ENCODE measurements at places on chromosomes 6 and 20.

GRCh38 chr6:21604081-21604480 is 10.5 kb downstream of the SOX4 start:
- DNase-seq: no peak

GRCh38 chr6:96811136-96811535 is 26.1 kb downstream of the GPR63 start:
- no peak for DNase-seq

DNA sequence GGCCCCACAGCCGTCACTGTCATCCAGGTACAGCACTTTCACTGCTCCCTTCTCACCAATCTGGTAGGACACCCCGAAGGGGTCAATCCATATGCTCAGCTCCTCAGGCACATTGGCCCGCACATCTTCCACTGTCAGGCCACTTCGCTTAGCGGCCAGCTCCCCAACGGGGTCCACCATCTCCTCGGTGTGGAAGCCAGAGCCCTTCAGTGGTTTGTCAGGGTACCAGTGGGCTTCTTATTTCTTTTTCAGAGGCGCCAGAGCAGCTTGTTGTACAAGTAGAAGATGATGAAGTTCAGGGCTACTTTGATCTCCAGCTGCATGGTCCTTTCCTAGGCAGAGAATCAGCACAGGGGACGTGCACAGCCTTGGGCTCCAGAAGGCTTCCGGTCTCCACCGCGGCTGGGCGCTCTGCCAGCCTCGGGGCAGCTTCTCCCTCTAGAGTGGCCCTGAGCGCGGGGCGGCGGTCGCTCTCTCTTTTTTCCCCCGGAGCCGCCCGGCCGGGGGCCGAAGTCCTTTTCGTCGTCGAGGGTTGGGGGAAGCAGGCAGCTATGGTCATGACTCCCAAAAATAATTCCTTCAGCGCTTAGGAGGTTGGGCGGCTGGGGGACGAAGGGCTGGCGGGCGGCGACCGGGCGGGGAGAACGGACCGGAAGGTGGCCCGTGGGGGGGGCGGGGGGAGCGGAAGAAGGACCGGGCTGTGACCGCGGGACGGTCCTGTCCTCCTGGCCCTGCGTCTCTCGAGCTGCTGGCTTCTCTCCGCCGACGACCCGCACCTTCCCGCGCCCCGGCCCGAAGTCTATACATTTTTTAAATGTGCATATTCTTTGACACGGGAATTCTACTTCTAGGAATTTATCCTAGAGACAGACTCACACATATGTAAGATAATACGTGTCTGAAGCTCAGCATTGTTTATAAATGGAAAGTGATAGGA is 6.5 kb upstream of the ZSCAN9 start:
- no peak for DNase-seq

DNA sequence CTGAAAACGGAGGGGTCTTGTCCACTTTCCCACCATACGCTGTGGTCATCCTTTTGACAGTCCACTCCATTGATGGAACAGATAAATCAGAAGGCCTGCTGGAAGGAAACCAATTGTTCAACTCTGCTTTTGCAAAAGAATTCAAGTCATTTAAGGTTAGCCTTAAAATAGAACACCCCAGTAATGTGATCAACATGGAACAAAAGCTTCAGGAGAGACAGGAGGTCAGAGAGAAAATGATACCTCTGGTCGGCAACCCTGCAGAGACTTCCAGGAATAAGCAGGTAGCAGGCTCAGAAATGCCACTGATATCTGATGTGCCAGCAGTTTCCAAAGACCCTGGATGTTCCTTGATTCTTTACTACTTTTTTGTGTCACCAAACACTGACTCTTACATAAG is 39.6 kb upstream of the SHLD1 start:
- no peak for DNase-seq

GRCh38 chr20:49345524-49345923 is 67.7 kb upstream of the ZNFX1 start:
- no peak for DNase-seq

DNA sequence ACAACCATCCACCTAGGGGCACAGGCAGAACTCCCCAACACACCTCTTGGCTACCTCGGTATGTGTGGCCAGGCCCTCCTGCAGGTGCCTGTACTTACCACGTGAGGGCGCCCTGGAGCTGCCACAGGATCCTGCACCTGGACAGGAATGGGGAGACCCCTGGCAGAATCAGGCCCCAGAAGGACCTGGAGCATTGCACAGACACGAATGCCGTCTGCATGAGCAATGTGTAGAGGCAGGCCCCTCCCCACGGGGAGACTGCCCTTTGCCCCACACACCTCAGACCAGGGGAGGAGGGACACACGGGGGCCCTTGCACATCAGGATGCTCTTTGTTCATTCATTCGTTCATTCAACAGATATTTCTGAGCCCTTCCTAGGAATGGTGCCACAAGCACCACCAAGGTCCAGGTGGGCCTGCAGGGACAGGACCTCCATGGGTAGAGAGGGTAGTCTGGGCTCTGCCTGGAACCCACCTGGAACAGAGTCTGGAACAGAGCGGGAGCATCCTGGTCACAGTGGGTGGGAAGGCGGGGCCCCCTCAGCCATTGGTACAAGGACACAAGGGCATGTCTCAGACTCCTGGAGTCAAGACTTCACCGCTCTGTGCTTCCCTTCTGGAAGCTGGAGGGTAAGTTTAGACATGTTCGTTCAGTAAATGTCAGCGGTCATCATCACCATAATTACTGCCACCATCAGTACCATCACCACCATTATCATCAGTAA is 32.3 kb downstream of the YTHDF1 start:
- peak; percentile 24 for DNase-seq

DNA sequence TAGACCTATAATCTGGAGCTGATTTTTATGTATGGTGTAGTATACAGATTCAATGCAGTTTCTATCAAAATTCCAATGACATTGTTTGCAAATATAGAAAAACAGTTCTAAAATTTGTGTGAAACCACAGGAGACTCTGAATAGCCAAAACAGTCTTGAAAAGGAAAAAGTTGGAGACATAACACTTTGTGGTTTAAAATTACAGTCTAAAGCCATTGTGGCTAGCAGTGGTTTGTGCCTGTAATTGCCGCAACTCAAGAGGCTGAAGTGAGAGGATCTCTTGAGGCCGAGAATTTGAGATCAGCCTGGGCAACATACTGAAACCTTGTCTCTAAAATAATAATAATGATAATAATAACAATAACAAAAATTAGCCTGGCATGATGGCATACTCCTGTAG is 213.7 kb downstream of the CDKAL1 start:
- no peak for DNase-seq

DNA sequence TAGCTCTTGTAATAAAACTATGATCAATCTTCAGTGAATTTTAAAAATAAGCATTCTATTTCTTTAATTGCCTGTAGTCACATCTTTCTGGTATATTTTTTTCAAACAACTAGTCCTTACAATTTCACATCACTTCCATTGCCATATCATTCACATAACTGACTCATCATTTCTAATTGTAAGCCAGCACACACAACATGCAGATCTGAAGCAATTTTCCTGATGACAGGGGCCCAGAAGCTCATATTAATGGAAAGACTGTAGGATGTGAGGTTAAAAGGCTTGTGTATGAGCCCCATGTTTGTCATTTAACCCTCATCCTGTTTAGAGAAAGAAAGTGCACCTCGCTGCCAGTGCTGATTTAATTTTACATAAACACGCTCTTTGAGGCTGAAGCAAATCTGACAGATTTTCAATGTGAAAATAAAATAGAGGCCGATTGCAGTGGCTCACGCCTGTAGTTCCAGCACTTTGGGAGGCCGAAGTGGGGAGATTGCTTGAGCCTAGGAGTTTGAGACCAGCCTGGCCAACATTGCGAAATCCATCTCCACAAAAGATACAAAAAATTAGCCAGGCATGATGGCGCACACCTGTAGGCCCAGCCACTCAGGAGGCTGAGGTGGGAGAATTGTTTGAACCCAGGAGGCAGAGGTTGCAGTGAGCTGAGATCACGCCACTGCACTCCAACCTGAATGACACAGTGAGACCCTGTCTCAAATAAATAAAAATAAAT is 40.1 kb upstream of the LTV1 start:
- no peak for DNase-seq

DNA sequence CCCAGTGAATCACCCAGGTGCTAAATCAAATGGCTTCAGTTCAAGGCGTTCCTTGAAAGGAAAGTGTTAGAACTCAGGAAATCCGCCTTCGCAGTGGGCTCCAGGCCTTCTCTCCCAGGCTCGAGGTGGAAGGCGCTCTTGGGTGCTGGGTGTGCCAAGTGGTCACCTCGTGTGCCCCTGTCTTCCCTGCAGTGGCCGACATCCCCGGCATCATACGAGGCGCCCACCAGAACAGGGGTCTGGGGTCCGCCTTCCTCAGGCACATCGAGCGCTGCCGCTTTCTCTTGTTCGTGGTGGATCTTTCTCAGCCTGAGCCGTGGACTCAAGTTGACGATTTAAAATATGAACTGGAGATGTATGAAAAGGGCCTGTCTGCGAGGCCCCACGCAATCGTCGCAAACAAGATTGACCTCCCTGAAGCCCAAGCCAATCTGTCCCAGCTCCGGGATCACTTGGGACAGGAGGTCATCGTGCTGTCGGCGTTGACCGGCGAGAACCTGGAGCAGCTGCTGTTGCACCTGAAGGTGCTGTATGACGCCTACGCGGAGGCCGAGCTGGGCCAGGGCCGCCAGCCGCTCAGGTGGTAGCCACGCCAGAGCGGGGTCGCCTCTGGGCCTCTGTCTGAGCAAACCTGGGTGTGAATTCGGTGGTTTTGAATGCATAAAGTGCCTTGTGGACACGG is 17.8 kb downstream of the MTG2 start:
- DNase-seq: no peak

DNA sequence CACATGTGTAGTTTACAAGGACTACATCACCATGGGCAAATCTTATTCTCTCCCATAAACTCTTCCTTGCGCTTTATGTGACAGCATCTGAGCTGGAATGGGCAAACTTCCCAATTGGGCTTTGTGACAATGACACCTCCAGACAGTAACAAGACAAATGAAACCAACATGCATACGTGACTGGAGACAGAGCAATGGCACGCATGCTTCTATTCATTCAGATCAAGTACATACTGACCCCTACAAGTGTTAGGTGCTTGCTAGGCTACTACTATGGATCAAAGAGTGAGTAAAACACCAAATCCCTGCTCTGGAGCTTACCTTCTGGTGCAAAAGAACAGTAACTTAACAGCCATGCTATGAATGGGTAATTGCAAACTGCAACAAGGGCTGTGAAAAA is 394.9 kb downstream of the BTBD9 start:
- DNase-seq: no peak

Measured in stimulated activated CD4-positive, alpha-beta T cell treated with anti-CD3 and anti-CD28 coated beads, Interleukin-2, amount 100 ng/mL, for 4 hours (primary cell).